ENCODE measurements at places on chromosomes 3 and 15.

DNA sequence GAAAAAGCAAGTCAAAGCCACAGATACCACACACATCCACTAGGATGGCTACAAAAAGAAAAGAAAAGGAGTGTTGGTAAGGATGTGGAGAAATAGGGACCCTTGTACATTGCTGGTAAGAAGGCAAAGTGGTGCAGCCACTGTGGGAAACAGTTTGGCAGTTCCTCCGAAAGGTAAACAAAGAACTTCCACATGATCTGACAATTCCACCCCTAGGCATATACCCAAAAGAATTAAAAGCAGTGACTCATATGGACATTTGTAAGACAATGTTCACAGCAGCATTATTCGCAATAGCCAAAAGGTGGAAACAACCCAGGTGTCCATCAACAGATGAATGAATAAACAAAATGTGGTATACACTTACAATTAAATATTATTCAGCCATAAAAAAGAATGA lies 22.2 kb upstream of the GMPPB start:
- DNase-seq, result no peak

DNA sequence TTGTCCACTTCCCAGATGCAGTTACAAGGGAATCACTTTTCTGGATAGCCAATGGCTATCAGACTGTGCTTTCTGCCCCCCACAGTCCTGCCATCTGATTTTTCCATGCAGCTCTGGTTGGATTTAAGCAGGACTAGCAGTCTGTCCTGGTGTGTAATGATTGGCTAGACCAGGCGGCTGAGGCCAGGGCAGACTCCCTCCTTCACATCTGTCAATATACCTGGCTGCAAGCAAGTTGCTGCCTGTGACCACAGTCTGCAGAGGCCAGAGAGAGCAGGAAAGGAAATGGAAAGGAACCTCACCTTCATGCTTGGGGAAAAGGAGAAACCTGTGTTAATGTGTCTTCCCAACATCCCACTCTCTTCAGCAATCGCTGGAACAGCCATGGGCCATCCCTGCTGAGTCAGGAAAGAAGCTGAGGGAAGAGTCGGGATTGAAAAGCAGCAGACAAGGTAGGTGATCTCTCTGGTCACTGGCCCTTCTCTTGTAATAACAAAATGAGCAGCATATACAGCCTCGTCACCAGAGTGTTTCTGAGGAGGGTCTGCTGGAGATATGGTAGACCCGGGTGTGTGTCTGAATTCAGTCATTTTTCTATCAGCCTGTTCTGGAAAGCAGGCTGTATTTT lies 126.7 kb upstream of the PHLDB2 start:
- DNase-seq, result peak; percentile 53

- DNase-seq, result no peak
Measured at GRCh38 chr3:11455956-11456355, 183.8 kb downstream of the ATG7 start.

DNA sequence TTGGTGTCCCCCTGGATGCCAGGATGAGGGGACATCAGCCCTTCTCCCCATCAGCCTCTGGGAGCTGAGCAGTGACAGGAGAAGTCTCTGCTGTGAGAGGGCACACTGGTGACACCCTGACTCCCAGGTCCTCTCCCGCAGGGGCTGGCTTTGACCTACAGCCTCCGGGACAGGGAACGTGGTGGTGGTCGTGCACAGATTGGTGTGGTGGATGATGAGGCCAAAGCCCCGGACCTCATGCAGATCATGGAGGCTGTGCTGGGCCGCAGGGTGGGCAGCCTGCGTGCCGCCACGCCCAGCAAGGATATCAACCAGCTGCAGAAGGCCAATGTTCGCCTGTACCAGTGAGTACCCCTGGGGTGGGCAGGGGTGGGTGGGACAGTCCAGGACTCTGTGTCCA lies 6.8 kb downstream of the VILL start:
- no peak for DNase-seq

All from A549 (cell line).